SK-N-SH (cell line): ENCODE measurements at places on chromosomes 11 and 22.

GRCh38 chr22:27557286-27558008 is 244.1 kb downstream of the MN1 start:
- DNase-seq = no peak

GRCh38 chr11:67054836-67055523 is 1.7 kb upstream of the RHOD start:
- DNase-seq = peak; percentile 77

DNA sequence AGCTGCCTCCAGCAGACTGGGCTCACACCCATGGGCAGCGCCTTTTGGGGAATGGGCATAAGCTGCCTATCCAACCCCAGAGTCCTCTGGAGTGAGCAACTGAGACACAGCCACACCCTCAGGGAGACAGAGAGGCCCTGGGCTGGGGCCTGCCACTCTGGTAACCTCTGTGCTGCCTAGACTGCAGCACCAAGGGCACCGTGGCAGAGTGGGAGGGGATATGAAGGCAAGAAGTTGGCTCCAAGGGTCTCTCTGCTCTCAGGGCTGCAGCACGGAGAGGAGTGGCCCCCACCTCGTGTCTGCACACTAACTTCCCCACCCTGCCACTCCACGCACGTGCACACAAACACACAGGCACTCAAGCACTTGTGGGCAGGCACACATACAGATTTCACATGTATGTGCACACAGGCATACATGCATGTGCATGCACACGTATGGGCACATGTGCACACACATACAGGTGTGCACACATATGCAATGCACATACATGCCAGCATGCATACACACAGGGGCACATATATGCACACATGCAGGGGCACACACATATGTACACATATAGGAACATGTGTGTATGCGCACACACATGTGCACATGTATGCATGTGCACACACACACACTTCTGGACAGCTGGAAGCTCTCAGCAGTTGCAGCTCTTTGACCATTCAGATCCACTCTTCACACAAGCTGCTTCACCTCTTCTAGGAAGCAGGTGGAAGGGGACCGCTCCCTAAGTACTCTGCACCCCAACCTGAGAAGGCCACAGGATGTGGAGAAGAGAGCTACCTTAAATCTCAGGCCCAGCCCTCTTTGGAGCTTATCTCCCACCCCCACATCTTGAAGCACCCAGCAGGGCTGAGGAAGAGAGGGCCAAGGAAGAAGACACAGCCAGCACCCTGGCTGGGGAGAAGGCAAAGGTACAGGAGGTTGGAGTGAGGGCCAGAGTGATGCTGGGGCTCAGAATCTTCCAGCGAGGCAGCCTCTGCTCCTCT is 4.3 kb downstream of the IGSF9B start:
- no peak for DNase-seq

DNA sequence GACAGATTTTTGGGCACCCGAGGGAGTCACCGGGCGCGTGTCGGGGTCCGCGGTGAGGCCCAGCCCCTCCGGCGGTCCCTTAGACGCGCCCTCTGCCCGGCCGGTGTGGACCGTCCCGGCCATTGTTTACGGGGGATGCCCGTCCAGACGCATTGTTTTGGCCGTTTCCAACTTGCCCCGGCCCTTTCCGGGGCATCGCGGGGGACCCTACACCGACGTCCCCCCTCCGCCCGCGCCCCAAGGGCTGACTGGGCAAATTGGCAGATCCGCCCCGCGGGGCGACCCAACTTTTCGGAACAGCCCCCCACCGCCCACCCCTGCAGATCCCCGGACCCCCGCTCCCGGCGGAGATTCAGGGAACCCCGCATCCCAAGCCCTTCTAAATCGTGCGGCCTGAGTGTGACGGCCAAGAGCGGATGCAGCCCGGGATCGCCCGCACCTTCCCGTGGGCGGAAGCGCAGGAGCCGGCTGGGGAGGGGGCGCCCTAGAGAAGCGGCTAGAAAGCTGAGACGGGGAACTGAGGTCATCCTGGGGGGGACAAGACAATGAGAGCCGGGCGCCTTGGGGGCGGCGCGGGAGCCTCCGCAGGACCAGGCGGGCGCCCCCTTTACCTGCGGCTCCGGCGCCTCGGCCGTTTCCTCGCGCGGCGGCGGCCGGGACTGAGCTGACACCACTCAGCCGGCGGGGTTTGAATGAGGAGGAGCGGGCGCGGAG is 17.1 kb upstream of the CCT8L2 start:
- no peak for DNase-seq

DNA sequence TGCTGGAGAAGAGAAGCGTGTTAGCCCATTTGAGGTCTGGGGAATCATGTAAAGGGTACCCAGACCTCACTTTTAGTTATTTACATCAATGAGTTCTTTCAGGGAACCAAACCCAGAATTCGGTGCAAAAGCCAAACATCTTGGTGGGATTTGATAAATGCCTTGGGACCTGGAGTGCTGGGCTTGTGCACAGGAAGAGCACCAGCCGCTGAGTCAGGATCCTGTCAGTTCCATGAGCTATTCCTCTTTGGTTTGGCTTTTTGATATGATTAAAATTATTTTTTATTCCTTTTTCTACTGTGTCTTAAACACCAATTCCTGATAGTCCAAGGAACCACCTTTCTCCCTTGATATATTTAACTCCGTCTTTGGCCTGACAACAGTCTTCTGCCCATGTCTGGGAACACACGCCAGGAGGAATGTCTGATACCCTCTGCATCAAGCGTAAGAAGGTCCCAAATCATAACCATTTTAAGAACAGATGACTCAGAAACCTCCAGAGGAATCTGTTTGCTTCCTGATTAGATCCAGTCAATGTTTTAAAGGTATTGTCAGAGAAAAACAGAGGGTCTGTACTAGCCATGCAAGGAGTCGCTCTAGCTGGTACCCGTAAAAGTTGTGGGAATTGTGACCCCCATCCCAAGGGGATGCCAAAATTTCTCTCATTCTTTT is 65.2 kb downstream of the ALX4 start:
- DNase-seq = no peak

DNA sequence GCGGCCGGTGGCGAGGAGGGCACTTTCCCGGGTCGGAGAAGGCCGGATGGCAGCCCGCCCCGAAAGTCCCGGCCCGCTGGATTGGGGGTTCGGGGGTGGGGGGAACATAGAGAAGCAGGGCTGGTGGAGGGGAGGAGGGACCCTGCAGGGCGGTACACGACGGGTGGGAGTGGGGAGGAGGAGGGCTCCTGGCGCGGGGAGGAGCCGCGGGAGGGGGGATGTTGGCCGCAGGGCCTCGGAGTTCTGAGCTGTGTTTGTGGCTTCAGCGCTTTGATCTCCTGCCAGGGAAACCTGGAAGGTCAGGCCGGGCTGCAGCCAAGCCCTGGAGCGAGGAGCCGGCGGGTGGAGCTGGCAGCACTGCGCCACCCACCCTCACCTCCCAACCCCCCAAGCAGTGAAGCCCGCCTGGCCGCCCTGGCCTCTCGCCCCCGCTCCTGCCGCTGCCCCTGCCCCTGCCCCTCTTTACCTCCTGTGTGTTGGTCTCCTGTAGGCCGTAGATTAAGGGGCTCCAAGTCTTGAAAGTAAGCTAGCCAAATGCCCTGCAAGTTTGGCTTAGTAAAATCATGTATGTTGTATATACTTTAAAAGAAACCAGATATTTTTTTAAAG is 30.9 kb downstream of the C22orf31 start:
- peak; percentile 94 for DNase-seq

GRCh38 chr11:120606211-120607010 is 94.9 kb downstream of the GRIK4 start:
- DNase-seq = no peak

DNA sequence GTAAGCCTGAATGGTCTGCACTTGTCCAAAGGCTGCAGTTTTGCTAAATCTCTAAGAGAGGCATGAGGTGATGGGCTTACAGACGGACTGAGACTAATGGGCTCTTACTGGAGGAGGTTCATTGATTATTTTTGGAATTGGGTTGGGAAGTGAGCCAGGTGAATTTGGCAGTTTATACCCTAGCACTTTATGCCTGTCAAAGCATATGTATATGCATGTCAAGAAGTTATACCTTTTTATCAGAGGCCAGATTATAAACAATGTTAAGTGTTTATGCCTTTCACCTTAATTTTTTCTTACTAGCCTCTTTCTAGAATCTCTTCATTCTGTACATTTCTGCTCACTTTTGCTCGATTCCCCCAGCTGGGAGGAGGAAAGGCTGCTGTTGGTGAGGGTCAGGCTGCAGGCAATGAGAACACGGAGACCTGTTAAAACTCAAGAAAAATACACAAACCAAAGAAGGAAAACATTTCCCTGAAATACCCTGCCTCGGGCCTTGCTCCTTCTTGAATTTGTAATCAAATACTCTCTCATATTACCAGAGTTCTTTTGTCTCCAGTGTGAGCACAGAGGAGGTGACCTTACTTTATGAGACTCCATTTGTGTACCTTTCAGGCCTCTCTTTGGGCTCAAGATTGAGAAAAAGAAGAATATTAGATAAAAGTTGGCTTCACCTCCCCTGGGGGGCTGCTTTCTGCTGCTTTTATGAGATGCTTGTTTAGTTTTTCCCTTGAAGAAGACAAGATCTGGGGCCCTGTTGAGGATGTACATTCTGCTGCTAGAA is 19.6 kb downstream of the NAT10 start:
- no peak for DNase-seq

DNA sequence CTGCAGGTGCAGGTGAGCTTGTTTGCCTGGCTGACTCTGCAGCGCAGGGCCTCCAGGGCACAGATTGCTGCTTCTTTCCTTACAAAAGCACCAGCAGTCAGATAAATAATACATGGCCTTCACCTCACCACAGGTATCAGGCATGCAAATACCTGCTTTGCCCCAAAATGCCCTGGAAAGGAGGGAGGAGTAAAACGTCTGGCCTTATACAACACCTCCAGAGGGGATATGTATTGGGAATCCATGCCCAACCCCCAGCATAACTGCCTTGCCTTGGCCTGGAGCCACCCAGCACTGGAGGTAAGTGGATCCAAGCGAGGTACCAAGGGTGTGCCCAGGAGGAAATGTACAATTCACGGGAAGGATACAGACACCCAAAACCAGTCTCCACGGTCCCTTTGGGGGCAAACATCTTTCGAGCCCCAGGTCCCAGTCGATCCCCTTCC is 860 bp downstream of the TMEM184B start:
- no peak for DNase-seq

DNA sequence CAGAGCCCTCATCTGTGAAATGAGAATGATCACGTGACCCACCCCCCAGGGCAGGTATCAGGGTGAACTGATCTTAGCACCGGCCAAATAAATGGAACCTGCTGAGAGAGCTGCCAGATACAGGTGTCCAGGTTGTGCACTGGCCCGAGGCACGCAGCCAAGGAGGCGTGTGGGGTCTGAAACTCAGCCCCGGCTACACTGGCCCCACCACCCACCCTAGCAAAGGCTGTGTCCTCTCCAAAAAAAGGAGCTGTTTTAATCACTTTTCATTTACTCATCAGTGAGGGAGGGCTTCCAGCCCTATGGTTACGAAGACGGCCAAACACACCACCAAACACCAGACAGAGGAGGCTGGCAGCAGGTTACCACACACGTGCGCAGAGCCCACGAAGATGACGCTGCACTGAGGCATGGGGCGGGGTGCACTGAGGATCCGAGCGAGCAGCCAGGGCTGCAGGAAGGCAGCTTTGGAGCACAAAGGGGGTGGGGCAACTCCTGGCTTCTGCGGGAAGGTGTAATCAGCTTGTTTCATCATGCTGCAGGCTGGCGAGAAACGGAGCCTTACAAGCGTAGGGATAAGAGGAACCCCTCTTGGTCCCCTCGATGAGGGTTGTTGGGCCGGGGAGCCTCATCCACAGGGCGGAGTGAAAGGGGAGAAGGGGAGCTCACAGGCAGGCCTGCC is 19.5 kb upstream of the SLC22A12 start:
- no peak for DNase-seq

DNA sequence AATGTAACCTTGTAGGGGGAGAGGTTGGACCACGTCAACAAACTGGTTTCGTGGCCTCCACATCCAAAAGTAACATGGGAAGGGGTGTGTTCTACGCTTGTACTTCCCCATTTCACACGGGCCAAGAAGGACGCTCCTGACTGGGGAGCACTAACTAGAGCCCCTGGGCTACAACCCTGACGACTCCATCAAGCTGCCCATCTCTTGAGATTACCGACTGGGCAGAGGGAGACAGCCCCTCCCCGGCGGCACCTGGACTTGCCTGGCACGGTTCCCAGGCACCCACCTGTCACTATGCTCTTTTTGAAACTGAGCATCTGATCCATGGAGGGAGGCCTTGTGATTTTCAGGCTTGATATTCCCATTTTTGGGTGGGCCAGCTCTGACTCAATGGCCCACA is 68.5 kb downstream of the SHANK2 start:
- DNase-seq = no peak

- no peak for DNase-seq
Observed at GRCh38 chr11:65712633-65713076, 603 bp downstream of the KAT5 start.

DNA sequence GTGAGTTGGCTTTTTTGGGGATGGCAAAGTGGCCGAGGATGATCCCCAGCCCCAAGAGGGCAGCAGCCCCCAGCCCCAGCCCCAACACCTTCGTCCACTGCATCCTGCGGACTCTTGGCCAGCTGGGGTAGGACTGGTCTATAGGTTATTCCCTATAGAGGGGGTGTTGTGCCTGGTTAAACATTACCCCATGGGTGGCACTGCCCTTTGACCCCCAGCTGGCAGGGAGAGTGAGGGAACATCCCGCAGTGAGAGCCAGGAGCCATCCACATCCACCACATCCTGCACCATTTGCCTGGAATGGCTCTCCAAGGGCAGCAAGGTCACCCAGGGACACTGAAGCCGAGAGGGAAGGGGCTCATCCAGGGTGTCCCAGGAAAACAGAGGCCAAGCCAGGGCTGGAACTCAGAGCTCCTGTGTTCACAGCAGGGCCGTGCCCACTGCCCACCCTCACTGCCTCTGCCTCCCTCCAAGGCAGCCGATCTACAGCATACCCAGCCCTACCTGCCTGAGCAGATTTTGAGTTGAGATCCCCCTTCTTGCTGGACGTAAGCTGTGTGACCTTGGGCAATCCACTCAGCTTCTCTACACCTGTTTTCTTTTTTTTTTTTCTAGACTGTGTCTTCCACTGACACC is at the start of gene NAALADL1:
Gene NAALADL1 (minus strand): TSS at position 135 of the 636 bp plus-strand sequence. CDS start 32 bp downstream, at position 103.
- DNase-seq = no peak

DNA sequence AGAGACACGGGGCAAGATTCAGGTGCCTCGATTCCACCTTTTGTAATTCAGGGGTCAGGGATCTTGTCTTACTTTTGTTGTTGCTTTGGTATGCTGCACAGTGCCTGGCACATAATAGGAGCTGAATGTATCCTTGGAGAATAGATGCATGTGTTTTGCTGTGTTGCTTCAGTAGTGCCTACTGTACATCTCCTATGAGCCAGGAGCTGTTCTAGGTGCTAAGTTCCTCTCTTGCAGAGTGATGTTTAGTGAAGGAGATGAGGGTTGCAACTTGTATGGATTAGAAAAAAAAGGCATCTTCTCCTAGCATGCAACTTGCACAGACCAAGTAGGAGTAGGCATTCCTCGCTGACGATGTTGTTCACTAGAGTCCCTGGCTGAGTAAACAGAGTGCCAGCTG is 555.4 kb downstream of the NTM start:
- DNase-seq = no peak

DNA sequence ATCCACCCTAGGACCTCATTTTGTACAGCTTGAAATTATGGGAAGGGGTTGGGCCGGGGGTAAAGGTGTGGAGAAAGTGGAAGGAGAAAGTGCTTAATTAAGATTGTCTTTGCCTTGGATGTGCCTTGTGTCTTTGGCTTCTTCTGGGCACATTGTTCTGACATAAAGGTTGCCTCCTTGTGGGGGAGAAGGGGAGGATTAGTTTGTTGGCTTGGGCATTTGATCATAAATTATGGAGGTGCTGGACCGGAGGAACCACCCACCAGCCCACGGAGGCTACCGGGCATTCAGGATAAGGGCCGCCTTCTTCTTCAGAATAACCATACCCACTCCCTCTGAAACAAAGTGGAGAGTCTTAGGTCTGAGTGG is 1.3 kb downstream of the PAFAH1B2 start:
- peak; percentile 61 for DNase-seq
